ENCODE measurements at places on chromosomes 13 and 19.

- DNase-seq: no peak
These were observed 359.3 kb downstream of the TDRD3 start for GRCh38 chr13:60756306-60756705.

DNA sequence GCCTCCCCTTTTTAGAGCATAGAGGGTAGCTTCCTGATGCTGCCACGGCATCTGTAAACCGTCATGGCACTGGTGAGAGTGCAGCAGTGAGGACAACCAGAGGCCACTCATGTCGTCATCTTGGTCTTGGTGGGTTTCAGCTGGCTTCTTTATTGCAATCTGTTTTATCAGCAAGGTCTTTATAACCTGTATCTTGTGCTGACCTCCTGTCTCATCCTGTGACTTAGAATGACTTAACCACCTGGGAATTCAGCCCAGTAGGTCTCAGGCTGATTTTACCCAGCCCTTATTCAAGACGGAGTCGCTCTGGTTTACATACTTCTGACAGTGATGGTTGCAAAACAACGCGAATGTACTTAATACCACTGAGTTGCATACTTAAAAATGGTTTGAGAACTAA is 14.4 kb upstream of the FBN3 start:
- no peak for DNase-seq

GRCh38 chr19:49912965-49913685 is 15.9 kb upstream of the ATF5 start:
- no peak for DNase-seq

DNA sequence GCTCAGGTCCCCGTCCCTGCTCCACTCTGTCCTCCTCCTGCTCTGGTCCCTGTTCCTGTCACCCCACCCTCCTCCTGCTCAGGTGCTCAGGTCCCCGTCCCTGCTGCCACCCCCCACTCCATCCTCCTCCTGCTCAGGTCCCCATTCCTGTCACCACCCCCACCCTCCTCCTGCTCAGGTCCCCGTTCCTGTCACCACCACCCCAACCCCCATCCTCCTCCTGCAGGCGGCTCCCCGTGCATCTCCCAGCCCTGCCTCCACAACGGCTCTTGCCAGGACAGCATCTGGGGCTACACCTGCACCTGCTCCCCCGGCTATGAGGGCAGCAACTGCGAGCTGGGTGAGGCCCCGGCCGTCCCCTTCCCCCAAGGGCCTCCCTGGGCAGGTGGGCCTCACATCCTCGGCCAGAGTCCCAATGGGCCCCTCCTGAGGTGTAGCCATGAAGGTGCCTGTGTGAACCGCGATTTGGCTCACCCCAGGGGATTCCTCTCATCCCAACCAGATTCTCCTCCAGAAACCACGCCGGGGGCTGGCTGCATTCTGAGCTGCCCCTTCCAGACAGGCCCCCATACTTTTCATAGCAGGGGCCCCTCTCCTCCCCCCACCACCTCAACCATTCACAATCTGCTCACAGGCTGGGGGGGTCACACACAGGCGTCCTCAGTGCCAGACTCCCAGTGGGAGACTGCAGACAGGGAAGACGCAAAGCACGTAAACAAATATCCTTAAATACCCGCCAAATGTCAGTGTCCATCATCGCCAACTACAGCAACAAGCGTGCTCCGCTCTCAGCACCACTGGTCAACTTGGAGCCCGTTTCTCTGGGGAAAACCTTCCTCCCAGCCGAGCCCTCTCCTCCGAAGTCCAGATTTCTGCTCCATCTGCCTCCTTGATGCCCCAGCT is 4.6 kb downstream of the PROZ start:
- DNase-seq: no peak

- no peak for DNase-seq
These were observed 7.2 kb downstream of the ZNF552 start for GRCh38 chr19:57807541-57807940.

DNA sequence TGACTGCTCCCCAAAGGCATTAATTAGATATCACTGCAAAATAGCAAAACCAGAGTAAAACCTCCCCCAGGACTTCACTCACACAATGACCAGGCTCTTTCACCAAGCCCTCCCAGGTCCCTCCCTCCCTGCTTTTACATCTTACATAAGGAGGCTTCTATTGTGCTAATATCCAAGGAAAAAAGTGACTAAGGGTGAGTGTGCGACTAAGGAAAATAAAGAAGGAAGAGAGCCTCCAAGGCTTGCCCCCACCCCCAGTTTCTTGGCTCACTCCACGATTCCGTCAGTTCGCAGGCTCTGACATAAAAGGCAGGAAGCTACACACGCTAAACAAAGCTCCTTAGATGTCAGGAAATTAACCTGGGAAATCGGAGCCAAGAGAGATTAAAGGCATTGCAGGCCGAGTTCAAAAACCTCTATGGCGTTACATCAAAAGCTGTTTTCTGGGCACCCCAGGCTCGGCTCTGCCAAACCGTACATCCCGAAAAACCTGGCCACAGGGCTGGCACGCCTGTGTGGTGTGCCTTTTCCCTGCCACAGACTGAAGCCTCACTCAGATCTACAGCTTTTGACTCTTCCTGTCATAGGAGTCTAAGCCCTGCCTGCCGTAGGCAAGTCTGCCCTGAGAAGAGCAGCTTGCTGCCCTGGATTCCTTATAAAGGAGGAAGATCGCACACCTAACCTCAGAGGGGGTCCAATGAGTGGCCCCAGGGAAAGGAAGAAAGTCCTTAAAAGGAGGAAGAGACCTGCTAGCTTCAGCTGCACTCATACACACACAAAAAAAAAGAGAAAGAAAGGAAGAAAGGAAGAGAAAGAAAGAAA is 67.0 kb upstream of the SERP2 start:
- no peak for DNase-seq

DNA sequence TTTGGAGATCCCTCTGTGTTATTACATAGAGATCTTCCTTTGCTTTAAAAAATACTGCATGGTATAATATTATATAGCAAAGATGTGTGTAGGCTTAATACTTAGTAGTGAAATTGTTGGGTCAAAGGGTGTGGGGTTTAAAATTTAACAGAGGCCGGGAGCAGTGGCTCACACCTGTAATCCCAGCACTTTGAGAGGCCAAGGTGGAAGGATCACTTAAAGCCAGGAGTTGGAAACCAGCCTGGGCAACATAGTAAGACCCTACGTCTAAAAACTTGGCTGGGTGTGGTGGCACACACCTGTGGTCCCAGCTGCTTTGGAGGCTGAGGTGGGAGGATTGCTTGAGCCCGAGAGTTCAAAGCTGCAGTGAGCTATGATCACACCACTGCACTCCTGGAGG is 22.3 kb upstream of the CEBPA start:
- no peak for DNase-seq

GRCh38 chr19:2653710-2654707 is 48.5 kb downstream of the GNG7 start:
- DNase-seq: no peak

- DNase-seq: no peak
These were observed 10.5 kb downstream of the ZNF112 start for GRCh38 chr19:44345959-44346358.

- no peak for DNase-seq
These were observed 171.6 kb downstream of the MTUS2 start for GRCh38 chr13:28991764-28992163.

GRCh38 chr13:92573467-92574057 is 653.0 kb upstream of the GPC6 start:
- DNase-seq: no peak

- no peak for DNase-seq
These were observed 953.2 kb downstream of the DIAPH3 start for GRCh38 chr13:59210543-59210942.

DNA sequence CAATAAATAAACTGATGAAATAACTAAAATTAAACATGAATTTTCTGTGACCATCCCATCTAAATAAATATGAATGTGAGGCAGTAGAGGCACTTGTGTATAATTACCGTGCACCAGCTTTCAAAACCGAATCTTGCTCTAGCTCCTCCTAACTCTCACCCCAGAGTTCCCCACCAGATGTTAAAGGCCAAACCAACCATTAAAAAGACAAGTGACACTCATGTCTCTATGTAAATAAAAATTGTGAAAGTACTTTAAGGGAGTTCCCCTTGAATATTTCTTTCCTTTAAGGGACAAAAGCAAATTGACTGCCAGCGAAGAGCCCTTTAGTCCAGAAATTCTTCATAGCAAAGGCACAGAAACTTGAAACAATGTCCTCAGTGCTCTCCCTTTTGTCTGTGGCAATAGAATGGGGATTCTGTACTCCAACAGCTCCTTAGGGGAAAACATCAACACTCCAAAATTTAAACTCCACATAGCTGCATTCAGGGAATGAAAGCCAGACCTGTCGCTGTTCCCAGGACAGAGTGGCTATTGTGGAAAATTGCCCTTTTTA is 101.7 kb upstream of the SOX21 start:
- peak; percentile 85 for DNase-seq
